ENCODE measurements at places on chromosomes 6 and 20.

DNA sequence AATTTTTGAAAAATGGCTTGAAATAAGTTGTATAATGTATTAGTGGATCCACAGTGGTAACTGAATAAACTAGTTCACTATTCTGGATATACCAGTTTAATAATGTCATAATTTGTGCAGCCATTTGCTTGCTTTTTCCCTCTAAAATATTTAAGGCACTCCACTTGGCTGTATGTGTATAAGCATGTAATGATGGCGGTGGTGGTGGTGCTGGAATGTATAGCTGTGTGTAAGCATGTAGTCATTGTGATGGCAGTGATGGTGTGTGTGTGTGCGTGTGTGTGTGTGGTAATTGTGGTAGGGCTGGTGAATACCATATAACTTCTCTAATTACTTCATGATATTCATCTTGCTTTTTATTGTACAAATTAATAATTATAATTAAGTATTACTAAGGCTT lies 89.2 kb upstream of the HIVEP1 start:
- no peak for DNase-seq

DNA sequence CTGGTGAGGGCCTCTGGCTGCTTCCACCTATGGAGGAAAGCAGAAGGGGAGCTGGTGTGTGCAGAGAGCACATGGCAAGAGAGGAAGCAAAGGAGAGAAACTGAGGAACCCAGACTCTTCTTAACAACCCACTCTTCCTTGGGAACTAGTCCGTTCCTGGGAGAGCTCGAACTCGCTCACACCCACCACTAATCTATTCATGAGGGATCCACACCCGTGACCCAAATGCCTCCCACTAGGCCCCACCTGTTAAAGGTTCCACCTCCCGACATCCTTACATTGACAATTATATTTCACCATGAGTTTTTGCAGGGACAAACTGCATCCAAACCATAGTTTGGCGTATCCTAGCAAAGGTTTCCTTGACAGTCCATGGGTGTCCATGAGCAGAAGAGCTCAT lies 123.2 kb downstream of the TBC1D7 start:
- DNase-seq, result no peak

DNA sequence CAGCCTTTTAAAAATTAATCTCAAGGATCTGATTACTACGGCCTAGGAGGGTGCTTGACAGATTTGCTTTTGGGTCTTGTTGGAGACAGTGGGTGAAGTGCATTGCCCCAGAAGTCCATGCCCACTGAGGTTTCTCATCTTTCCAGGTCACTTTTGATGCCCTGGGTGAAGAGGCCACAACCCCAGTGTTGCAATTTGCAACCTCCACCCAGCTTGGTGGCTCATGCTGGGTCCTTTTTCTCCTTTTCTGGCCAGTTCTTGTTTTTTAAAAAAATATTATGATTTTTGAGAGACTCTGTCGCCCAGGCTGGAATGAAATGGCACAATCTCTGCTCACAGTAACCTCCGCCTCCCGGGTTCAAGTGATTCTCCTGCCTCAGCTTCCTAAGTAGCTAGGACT lies 9.4 kb downstream of the STX11 start:
- DNase-seq, result no peak

DNA sequence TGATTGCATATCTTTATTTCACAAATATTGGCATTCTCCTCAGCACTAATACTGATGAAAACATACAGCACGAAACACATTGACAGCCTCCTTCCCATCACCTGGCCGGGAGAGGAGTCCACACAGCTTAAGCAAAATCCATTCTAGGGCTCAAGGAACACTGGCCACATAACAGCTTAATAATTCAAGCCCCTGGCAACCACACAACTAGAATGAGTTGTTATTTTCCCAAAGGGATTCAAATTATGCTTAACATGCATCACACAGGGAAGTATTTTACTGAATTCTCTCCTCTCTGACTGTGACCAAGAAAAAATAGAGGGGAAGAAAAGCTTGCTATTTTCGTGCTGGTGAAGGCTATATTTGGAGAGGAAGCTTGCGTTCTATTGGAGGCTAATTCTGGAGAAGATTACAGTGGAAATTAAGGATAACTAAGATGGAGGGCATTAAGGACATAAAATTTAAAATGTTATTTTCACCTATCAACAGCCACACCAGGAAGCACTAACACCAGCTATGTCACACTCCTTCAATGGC lies 198.5 kb downstream of the ADGRG6 start:
- no peak for DNase-seq

GRCh38 chr6:87995461-87995860 lies 52.2 kb upstream of the SPACA1 start:
- DNase-seq, result no peak

DNA sequence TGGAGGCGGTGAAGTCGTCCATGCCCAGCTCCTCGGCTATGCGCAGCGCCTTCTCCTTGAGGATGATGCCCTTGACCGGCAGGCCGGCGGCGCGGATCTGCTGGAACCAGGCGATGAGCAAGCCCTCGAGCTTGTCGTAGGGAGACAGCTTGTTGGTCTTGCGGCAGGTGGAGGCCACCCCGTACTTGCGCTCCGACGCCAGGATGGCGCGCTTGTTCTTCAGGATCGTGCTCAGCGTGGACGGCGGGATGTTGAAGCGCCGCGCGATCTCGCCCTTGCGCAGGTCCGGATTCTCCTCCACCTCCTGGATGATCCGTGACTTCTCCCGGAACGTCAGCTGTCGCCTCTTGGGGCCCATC lies 435 bp downstream of the CENPB start:
- no peak for DNase-seq

- DNase-seq, result no peak
Observed at GRCh38 chr6:19368511-19368910, 468.7 kb upstream of the ID4 start.

GRCh38 chr6:8888468-8888867 lies 453.1 kb upstream of the SLC35B3 start:
- no peak for DNase-seq

DNA sequence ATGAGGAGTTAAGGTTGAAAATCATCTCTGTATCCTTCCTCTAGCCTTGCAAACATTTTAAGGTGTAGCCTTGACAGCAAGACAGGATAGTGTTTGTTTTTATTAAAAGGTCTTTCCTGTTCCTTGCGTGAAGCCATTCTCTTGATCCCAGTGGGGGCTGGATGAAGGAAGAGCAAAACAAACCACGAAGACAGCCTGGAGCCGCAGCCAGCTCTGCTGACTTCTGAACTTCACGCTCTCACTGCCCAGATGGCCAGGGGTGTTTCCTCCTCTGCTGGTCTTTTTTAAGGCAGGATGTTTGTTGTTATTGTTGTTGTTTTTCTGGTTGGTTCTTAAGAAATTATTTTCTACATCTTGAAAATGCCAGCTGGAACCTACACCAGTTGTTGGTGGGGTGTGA lies 156.4 kb downstream of the MTHFD1L start:
- no peak for DNase-seq

GRCh38 chr6:150631283-150631983 lies 31.7 kb downstream of the PLEKHG1 start:
- no peak for DNase-seq

DNA sequence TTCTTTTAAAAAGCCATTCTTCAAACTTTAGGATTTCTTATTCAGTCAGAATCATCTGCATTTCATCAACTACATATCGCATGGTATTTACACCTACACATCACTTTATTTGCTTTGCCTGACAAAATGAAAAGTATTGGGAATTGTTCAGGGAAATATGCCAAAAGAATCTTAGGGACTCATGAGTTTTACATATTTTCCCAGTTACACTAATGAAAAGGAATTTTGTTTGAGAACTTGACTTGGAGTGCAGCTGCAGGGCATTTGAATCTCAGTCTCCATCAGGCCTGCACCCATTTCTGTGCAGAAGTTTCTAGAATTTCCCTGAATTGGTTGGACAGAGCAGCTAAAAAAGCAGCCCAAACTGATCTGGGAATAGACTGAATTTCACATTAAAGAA lies 65.3 kb downstream of the MTHFD1L start:
- DNase-seq, result no peak

- DNase-seq, result no peak
Observed at GRCh38 chr20:44914924-44915323, 5.1 kb downstream of the PABPC1L start.

- no peak for DNase-seq
Observed at GRCh38 chr20:20466341-20466879, 98.5 kb downstream of the INSM1 start.

DNA sequence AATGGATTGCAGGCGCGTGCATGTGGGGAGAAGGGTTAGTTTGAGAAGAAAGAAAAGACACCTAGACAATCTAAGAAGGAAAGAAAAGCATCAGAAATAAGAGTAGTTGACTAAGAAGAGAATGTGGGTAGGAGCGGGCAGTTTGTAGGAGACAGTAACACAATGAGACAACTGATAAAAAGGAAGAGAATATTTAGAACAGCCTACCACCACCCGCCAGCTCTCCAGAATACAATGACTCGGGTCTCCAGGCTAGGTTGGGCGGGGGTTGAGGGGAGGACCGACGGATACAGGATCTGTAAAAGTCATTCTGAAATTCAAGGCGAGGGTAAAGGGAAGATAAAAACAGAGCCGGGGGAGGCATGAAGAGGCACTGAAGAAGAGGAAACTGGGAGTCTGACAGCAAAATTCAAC lies 712 bp downstream of the ABHD16A start:
- DNase-seq, result no peak

- DNase-seq, result peak; percentile 68
Observed at GRCh38 chr6:170290296-170291128, at the start of gene DLL1. Gene DLL1 (minus strand): TSS chr6:170291078. CDS start chr6:170290139, 939 bp downstream.

- no peak for DNase-seq
Observed at GRCh38 chr20:17560344-17561074, 9.4 kb upstream of the DSTN start.

- DNase-seq, result no peak
Observed at GRCh38 chr20:50679753-50680104, 11.6 kb downstream of the RIPOR3 start.

DNA sequence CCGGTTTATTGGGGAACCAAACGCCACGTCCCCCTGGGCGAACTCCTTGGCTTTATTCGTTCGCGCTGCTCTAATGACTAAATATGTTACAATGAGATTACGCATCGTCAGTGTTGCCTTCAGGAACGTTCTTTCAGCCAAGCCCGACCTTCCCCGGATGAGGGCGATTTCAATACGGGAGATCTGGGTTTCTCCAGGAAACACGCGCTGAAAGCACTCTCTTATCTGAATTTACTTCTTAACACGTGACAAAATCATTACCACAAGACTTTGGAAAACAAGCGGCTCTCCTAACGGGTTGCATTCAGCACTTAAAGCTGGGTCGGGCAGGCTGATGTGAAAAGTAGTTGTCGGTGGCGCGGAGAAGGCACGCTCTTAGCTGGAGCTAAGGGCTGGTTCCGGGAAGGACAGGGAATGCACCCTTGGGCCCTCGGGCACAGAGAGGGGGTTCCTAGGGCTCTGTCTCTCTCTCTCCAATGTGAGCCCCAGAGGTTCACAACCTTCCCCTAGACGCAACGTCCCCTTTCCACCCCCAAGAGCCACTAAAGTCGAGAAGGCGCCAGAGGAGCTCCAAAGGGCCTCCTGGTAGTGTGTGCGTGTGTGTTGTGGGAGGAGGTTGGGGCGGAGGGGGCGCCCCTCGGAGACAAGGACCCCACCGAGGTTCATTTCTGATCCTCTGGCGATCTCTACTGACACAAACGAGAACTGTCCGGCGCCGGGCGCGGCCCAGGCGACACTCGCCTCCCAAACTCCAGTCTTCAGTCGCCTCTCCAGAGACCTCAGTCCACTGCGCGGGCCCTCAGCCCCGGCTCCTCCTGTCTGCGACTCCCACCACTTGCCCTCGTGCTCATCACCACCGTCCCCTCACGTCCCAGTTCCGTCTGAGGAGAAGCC lies 7.1 kb upstream of the NKX2-2 start:
- DNase-seq, result no peak

GRCh38 chr6:64288351-64288750 lies 652.7 kb downstream of the PHF3 start:
- DNase-seq, result no peak

- no peak for DNase-seq
Observed at GRCh38 chr6:169383265-169383664, 129.6 kb upstream of the THBS2 start.

DNA sequence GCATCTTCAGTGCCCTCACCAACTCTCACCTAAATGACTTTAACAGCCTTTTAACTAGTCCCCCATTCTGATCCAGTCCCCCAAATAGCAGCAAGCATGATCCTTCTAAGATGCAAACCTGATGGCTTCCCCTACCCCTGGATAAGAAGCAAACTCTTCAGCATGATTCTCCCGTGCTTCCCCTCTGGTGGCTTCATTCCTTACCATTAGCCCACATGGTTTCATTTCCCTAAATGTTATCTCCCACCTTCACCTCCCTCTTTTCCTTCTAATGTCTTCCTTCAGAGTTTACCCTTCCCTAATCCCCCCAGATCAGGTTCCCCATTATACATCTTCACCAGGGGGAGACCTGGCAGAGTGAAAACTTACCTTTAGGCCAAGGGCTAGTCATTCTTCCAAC lies 4.0 kb upstream of the RAB5IF start:
- no peak for DNase-seq

DNA sequence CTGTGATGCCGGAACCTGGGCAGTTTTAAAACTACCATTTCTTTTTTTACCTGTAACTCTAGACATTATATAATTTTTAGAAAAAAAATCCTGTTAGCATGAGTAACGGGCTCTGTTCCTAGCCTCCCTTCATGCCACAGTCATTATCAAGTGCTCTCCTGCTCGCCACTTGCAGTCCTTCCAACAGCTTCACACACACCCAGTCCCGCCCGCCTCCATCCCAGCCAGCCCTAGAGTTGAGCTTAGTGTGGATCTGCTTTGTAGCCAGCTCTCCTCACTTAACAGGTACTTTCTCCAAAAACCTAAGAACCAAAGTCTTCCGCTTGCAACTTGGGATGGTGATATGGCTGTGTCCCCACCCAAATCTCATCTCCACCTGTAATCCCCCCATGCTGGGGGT lies 51.5 kb downstream of the EZR start:
- DNase-seq, result peak; percentile 48

- no peak for DNase-seq
Observed at GRCh38 chr6:138440758-138441357, 36.8 kb downstream of the HEBP2 start.

DNA sequence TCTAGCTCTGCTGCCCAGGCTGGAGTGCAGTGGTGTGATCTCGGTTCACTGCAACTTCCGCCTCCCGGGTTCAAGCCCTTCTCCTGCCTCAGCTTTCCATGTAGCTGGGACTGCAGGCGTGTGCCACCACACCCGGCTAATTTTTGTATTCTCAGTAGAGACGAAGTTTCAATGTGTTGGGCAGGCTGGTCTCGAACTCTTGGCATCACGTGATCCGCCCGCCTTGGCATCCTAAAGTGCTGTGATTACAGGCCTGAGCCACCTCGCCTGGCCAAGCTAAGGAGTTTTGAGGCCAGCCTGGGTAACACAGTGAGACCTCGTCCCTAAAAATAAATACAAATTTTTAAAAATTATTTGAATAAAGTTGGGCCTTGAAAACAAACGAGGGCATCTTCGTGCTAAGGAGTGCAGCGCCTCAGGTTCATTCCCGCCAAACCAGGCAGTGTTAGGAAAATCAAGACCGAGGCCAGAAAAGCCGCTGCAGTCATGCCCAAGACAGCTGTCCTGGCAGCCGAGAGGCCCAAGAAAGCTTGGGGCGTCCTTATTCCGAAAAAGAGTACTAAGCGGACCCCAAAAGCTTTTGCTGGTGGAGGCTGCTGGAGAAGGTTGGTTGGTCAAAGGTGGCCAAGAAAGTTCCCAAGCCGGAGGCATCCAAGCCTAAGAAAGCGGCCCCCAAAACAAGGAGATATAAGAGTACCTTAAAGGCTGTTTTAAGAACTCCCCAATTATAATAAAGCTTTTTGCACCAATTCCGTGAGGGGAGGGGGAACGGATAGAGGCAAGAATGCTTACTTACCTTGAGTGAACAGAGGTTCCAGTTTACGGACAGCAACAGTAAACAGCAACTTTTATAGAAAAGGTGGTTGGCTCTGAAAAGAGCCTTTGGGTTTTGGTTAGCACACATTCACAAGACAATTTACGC lies 109.0 kb downstream of the HFE start:
- DNase-seq, result no peak

- no peak for DNase-seq
Observed at GRCh38 chr6:124254941-124255685, 451.4 kb downstream of the NKAIN2 start.
